ENCODE measurements at places on chromosomes 2 and 18.

GRCh38 chr2:189522435-189523151 lies 58.0 kb downstream of the SLC40A1 start:
- DNase-seq: no peak

DNA sequence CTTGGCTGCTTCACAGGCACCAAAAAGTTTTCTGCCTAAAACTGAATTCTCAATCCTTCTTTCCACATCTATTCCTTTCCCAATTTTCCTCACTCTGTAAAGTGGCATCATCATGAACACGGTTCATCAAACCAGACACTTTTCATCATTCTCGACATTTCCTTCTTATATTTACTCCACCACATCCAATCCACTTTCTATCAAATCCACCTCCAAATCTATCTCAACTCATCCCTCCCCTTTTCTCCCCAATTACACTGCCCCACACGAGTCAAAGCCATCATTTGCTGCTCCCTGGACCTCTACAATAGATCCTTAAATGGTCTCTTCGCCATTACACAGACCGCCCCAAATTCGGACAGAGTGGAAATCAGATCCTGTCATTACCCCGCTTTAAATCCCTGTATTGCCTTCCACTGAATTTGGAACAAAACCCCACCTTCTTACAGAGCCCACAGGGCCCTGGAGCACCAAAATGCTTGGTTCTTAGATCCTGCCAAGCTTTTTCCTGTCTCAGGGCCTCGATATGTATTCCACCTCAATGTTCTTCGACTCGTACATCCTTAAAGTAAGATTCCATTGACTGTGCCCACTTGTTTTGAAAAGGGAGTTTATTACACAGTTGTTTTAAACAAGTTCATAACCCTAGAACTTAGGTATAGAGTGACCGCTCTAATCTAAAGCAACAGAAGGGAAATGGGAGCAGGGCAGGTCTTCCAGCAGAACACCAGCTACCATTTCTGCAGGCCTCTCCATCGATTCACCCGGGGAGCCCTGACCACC lies 856 bp downstream of the ACAA2 start:
- DNase-seq: no peak

DNA sequence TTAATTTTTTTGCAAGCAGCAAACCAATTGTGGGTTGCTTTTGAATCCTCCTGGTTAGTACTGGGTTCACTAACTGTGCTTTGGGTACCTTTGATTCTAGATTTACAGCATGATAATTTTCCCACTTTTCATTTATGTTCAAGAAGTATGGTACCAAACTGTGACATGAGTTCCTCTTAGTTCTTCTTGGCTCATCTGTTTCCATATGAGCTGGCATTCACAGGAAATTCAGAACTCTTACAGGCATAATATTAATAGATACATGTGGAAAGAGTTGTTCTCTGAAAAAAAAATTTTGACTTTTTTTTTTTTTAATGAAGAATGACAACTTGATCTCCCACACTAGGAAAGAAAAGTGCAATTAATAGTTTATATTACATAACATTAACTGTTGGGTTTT lies 59.4 kb downstream of the FMNL2 start:
- DNase-seq: no peak

GRCh38 chr2:236376566-236377244 lies 112.5 kb upstream of the ASB18 start:
- no peak for DNase-seq

DNA sequence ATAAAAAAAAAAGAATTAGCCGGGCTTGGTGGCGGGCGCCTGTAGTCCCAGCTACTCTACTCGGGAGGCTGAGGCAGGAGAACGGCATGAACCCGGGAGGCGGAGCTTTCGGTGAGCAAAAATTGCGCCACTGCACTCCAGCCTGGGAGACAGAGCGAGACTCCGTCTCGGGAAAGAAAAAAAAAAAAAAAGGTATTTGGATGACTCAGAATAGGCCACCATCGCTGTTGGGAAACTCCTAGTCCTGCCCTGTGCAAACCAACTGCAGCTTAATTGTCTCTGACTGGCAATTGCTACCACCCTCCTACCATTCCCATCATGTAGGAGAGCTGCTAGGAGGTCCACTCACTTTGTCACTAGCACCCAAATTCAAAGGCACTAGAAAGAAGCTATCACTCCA lies 43.5 kb downstream of the ATP8B1 start:
- no peak for DNase-seq

DNA sequence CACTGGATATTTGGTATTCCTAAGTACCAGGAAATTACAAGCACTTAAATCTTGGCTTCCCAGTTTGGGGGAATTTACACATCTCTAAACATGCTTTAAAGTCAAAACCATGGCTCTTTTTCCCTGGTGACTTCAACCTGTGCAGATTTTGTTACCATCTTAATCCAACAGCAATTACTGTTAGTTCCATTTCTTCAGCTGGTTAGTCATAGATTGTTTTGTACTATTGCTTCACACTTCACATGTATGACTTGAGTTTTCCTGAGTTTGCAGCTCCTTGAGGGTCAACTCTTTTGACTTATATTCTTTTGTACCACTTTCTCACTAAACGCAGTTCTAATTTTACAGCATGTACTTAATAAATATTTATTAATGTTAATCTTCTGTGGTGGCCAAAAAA lies 203.4 kb upstream of the RND3 start:
- DNase-seq: no peak

DNA sequence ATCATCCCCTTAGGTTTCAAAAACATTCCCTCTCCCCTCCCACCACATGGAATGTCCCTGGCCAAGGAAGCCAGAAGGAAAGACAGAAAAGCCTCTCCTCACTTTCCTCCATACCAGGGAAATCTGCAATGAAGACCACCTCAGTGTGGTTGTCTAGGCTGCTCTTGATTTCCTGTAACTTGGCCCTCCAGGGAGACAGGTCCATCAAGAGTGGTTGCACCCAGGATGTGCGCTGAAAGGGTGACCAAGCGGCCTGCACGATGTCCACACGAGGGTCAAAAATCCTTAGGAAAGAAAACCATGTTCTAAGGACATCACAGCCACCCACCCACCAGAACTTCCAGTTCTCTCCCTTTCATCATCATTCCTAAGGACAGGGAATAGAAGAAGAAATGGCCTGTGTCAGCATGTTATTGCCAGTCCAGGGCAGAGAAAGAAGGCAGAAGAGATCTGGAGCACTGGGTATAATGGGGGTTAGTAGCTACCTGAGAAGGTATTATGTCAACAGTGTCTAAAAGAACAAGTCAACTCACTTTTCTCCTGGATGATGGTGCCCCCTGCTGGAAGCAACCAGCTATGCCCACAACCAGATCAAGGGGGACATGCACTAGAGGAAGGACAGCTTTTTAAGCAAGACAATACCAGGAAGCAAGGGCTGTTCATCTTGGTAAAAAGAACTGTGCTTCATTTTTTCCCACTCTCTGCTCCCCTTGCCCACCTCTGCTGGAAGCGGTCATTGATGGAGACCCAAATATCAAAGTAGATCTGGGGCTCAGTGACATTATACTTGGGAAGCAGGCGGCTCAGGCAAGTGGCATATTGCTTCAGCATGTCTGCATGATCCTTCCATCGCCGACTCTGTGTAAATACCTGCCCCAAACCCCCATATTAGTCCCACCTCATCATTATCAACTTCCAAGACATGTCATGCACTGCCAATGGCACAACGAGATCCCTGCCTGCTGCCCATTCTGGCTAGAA lies 9.3 kb downstream of the GGCX start:
- peak; percentile 78 for DNase-seq

DNA sequence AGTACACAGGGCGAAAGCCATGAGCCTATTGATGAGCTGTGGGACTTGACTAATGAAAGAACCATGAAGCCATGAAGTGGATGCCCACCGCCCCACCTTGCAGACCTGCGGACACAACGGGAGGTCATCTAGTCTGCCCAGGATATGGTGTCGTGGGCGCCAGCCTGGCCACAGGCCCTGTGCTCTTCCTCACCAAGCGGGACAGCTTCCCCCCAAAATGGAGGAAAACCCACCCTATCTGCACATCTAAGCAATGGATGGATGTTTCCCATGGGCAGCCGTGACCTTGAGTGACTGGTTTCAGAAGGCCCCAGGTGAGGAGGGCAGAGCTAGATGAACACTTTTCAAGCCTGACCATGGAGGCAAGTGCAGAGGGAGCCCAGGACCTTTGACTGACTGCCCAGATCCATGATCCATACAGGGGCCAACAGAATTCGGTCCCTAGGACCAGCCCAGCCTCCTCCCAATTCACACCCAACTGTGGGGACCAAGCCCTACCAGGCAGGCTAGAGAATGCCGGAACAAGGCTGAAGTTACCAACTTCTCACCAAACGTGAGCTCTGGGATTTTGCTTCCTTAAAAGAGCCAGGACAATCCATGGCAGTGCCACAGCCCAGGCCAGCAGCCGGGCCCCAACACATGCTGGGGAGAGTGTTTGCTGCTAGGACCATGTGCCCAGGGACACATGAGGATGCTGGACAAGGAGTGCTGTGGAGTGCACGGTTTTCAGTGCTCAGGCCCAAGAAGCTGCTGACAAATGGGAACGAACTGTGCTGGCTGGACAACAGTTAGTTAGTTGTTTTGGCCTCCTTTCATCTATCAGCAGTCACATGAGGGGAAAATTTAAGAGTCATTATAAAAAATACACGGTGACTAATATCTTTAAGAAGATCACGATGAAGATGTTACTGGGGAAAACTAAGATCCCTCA lies 249.4 kb downstream of the HDAC4 start:
- no peak for DNase-seq

DNA sequence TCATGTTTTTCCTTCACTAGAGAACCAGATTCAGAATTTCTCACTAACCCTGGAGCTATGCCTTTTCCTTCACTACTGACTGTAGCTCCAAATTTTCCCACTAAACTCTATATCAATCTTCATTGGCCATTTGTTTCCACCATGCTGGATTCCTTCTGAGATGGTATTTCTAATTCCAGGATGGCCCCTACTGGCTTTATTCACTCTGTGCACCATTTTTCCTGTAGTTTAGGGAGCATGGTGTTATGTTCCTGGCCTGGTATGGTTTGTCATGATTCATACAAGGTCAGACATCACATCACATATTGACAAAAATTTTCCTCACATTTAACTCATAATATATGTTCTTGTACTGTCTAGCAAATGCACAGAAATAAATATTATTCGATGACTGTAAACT lies 229.2 kb upstream of the TFPI start:
- DNase-seq: no peak

GRCh38 chr2:48551548-48551947 lies 21.6 kb downstream of the STON1 start:
- no peak for DNase-seq

GRCh38 chr2:42493468-42494354 lies at the start of gene KCNG3:
TSS of gene KCNG3 (minus strand) at chr2:42493982. CDS start at chr2:42493501, 481 bp downstream.
- peak; percentile 45 for DNase-seq

DNA sequence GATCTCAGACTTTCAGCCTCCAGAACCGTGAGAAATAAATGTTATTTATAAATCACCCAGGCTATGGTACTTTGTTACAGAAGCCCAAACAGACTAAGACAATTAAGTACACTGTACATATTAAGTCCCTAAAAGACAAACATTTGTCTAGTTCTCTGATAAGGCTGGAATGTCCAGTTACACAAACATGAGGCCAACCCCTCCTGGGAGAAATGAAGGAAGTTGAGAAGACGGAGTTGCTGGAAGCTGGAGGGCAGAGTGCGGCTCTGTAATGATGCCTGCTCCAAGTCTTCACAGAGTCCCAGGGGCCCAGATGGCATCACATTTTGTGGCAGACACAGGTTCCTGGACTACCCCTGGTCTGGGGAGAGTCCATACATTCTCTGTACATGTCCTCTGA lies 79.2 kb upstream of the ST8SIA3 start:
- no peak for DNase-seq

- DNase-seq: no peak
These were observed 257.7 kb downstream of the ANAPC1 start for GRCh38 chr2:111626037-111626864.

DNA sequence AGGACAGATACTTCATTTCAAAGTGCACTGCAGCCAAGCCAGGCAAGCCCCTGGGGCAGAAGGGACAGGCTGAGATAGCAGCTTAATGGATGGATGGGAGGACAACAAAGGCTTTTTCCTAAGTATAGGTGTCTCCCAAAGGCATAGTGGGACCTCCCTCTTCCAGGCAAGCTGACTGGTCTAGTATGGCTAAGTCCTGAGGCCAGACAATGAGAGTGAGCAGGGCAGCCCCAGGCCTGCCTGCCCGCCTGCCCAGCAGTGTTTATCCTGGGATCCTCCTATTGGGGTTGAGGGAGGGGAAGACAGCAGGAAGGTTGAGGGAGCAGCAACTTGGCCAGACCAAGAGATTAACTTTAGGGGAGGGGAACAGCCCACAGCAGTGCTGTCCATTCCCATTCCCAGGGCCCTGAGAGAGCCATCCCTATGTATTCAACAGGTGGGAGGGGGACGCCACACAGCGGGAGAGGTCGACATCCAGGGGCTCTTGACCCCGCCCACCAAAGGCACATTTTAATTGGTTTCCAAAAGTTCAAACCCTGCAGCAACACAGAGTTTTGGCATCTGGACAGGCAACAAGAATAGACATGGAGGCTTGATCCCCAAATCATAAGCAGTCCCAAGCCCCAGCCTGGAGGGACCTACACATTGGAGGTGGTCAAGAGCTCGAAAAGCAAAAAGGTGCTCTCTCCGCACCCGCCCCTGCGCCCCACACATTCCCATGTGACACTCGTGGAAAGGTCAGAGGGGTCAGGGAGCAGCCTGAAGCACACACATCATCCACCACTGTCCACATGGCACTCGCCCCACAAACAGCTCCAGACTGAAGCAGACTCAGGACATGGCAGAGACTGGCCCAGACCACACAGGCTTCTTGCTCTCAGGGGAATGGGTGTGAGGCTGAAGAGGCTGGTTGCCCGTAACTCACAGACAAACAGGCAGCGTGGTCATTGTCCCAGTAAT lies 2.9 kb upstream of the SFXN5 start:
- DNase-seq: no peak

GRCh38 chr18:59907660-59908059 lies 7.9 kb downstream of the PMAIP1 start:
- no peak for DNase-seq

DNA sequence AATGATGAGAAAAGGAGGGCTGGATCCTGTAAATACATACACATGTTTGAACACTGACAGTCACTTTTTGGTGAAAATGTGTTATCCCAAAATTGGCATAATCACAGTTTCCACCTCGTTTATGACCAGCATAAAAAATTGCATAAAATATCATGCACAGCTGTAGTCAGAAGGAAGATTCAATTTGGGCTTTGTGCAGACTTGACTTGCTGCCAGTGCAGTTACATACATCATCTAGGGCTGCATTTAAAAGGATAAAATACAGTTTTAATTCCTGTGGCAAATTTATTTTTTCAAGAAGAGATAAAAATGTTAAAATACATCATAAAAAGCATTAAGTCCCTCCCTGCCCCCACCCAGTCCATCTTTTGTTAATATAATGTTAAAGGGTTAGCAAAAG lies 103.8 kb downstream of the VWC2L start:
- DNase-seq: no peak

- DNase-seq: no peak
These were observed 40.5 kb downstream of the ROCK1 start for GRCh38 chr18:21071071-21071470.

GRCh38 chr2:212904646-212905045 lies 246.8 kb downstream of the IKZF2 start:
- DNase-seq: no peak

DNA sequence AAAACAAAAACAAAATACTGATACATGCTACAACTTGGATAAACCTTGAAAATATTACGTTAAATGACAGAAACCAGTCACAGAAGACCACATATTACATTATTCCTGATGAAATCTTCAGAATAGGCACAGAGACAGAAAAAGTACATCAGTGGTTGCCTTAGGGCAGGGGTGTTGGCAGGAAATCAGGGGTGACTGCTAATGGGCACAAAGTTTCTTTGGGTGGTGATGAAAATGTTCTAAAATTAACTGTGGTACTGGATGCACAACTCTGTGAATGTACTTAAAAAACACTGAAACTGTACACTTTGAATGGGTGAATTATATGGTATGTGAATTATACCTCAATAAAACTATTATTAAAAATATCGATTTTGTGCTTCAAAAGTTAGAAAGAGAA lies 16.6 kb downstream of the NCKAP1 start:
- DNase-seq: no peak
